NCI-H1930 (cell line): ENCODE measurements at places on chromosomes 1 and 21.

DNA sequence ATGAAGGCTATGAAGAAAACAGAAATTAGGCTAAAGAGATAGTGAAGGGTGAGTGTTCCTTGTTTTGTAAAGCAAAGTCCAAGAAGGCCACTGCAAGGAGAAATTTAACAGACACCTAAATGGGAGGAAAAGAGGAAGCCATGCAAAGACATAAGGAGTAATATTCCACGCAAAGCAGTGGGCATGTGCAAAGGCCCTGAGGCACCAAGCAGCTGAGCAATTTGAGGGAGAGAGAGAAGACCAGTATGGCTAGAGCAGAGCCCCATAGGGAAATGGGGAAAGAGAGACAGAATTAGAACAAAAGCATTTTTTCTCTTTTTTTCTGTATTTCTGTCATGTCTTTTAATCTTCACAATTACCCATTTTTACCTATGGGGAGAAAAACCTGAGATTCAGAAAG lies 154.1 kb downstream of the TPR start:
- no peak for DNase-seq

DNA sequence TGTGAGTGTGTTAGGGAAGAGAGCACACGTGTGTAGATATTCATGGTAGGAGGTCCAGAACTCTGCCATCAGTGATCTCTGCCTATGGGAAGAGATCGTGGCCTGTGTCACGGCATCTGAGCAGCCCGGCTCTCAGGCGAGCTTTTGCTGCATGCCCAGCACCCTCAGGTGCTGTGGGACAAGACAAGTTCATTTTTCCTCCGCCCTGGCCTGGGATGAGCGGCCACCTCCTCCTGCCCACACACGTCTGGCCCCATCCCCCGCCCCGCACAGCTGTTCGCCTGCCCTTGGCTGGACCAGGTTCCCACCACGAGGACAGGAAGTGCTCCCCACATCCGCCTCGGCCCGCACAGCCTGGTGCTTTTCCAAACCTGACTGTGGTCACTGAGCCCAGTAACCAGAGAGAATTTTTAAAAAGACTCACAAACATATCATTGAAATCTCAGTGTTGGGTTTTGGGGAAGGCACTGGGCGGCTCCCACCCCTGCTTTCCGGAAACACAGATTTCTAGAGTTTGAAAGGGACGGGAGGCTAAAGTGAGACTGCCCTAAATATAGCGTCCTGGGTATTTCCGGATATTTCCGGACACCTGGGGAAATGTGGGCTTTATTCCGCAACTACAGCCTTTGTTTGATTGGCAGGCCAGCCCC lies 18.0 kb downstream of the BMP8A start:
- no peak for DNase-seq

DNA sequence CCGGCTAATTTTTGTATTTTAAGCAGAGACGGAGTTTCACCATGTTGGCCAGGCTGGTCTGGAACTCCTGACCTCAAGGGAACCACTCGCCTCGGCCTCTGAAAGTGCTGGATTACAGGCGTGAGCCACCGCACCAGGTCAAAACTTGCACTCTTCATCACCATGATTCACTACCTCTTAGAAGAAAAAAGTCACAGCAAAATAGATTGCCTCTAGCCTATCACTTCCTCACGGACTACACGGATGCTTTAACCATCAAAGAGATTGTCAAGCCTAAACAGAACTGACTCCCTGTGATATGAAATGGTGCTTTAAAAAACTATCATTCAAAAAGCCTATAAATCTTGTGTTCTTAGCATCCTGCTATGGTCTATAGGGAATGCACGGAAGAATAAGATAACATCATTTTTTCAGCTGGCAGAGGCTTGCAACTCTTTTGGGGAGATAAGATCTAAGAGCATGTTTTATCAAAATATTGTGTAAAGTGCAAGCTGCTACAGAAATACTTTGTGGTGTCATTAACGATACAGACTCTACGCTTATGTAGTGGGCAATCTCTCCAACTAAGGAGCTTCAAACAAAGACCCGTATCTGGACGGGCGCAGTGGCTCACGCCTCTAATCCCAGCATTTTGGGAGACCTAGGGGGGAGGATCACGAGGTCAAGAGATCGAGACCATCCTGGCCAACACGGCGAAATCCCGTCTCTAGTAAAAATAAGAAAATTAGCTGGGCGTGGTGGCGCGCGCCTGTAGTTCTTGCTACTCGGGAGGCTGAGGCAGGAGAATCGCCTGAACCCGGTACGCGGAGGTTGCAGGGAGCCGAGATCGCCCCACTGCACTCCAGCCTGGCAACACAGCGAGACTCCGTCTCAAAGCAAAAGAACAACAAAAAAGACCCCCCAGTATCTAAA lies 966 bp downstream of the TFB2M start:
- DNase-seq: no peak

DNA sequence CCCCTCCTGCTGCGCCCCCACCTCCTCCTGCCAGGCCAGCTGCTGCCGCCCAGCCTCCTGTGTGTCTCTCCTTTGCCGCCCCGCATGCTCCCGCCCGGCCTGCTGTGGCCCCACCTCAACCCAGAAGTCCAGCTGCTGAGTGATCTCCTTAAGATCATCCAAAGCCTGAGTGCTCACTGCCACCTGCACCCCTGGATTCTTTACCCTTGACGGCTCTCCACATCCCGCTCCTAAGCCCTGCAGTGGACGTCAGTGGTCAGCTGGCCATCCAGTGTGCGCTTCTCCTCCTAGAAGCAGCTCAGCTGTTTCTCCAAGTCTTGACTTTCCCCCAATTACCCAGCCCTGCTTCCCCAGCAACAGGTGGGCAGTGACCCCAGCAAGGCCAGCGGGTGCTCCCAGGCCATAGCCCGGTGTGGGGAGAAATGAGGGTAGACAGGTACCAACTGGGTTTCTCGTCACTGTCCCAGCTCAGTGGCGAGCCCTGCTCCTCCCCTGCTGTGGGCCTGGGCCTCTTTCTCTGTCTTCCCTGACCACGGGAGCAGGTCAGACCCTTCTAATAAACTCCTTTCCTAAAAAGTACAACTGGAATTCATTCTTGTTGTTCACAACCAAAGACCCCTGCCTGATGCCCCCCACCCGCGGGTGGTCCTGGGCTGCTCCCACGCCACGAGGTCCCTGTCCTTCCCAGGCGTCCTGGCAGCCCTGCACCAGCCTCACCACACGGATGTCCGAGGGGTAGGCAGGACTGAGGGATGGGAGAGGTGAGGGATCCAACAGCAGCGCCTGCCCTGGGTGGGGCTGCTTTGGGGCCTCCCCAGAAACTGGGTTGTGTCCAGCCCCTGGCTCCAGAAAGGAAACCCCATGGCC lies 1.4 kb downstream of the KRTAP10-7 start:
- DNase-seq: no peak

- DNase-seq: no peak
These were observed 857 bp upstream of the LYPLAL1 start for GRCh38 chr1:219172821-219173220.

GRCh38 chr1:232344791-232345399 lies 285.0 kb downstream of the SIPA1L2 start:
- no peak for DNase-seq

GRCh38 chr1:36384542-36385409 lies 948 bp downstream of the STK40 start:
- peak; percentile 35 for DNase-seq

GRCh38 chr1:114099268-114099667 lies 54.4 kb downstream of the SYT6 start:
- DNase-seq: no peak

DNA sequence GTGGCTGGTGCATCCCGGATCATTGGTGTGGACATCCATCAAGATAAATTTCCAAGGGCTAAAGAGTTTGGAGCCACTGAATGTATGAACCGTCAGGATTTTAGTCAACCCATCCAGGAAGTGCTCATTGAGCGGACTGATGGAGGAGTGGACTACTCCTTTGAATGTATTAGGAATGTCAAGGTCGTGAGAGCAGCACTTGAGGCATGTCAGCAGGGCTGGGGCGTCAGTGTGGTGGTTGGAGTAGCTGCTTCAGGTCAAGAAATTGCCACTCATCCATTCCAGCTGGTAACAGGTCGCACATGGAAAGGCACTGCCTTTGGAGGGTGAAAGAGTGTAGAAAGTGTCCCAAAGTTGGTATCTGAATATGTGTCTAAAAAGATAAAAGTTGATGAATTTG lies 79.1 kb downstream of the FMN2 start:
- no peak for DNase-seq

DNA sequence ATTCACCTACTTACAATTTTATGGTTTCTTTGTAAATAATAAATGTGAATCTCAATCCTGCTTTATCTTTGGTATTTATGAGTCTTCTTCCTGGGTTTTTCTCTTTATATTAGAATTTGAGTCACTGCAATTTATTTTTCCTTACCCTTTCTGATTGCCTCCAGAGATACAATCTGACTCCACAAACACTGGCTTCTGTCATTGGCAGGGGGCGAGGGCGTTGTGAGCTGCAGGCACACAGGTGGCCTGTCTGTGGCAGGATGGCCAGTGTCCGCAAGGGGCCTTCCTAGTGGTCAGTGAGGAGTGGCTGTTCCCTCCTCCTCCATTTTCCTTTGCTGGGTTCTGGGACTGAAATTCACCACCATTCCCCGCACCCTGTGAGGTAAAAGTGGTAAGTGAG lies 2.0 kb upstream of the MTARC1 start:
- DNase-seq: no peak

- no peak for DNase-seq
These were observed 161.3 kb downstream of the TSEN15 start for GRCh38 chr1:184212649-184213314.

GRCh38 chr1:221559911-221560310 lies 182.0 kb downstream of the DUSP10 start:
- DNase-seq: no peak

- no peak for DNase-seq
These were observed 15.9 kb upstream of the DISP1 start for GRCh38 chr1:222798975-222799374.

- DNase-seq: no peak
These were observed 37.8 kb downstream of the SMAP2 start for GRCh38 chr1:40411294-40411693.

DNA sequence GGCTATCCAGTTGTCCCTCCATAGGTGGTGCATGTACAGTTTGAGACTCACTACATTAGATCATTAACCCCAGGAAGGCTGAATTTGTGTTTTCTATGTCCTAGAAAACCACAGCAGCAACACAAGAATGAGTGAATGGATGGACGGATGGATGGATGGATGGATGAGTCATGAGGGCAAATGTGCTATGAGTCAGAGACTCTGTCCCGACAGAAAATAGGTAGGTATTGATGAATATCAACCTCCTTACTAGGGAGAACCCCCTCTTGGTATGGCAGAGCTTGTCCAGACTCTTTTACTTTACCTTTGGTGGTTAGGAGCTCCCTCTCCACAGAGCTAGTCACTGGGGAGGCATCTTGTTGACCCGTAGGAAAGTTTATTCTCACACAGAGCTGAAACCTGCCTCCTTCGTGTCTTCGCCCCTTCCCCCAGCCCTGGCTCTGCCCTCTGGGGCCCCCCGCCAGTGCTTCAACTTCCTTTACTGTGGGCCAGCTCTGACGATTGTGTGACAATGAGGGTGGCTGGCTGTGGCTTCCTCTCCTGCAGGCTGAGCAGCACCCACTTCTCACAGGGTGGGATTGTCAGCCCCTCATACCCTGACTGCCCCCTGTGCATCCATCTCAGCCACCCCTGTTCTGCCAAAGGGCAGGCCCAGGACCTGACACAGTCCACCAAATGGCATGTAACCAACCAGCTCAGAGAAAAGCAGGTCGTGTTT lies 145.2 kb downstream of the FOXD2 start:
- no peak for DNase-seq

DNA sequence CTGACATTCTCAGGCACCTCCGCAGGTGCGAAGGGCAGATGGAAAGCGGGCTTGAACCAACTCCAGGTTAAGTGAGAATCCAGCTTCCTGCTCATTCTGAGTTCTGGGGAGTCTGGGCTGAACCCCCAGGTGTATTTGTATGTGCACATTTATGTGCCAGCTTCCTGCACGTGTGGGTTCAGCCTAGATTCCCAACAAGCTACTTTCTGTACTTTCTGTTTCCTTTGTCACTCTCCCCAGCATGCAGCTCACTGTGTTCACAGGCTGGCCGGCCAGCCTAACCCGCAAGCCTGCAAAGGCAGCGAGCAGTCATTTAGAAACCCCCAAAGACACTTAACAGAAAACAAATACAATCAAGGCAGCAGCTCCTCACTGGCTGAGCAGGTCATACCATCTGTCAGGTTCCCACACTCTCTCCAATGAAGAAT lies 1.3 kb upstream of the IL19 start:
- DNase-seq: no peak

DNA sequence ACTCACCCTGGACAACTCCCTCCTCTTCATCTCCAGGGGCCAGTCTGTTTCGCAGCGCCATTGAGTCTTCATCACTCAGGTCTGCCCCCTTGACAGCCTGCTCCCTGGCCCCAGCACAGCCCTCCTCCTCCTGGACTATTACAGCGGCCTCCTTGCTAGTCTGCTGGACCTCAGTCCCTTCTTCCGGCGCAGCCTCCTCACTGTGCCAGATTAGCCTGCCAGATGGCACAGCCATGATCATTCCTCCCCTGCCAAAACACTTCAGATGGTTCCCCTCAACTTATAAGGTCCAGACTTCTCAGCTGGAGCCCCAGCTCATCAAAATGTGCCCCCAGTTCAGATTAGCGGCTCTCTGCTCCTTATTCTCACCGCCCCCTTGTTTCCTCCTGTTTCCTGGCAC lies 7.0 kb upstream of the CELSR2 start:
- DNase-seq: no peak

GRCh38 chr1:117782056-117782455 lies 147.4 kb downstream of the GDAP2 start:
- DNase-seq: no peak

DNA sequence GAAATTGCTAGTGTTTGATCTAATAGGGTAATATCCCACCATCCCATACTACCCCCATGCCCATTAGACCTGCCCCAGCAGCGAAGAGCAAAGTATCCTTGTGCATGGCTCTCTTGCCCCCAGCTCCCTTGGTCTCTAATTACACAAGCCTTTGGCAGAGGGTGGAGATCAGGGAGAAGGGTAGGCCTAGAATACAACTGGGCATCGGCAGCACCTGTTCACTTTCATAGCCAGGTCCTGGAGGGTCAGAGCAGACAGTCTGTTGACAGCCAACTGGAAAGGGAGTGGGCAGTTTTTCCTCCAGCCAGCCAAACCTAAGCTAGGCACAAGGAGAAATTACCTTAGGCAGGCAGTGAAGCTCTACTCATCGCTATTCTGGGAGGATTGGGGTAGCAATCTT lies 2.7 kb upstream of the PIGC start:
- no peak for DNase-seq
